Aorta (tissue), 5 donors: ENCODE measurements at places on chromosomes 3 and 15.

GRCh38 chr3:144463911-144464310 is 492.3 kb downstream of the DIPK2A start:
- no peak overlapping the region for H3K27ac ChIP-seq
- H3K36me3 ChIP-seq: no peaks in the 10 kb centered on the region
- no peak overlapping the region for H3K4me3 ChIP-seq
- no peak for DNase-seq
- no peaks in the 10 kb centered on the region for H3K27me3 ChIP-seq

- no peak overlapping the region for H3K27ac ChIP-seq
- H3K4me3 ChIP-seq: no peak overlapping the region
- no peak for DNase-seq
- no peaks in the 10 kb centered on the region for H3K36me3 ChIP-seq
- H3K4me1 ChIP-seq: no peaks in the 10 kb centered on the region
Measured at GRCh38 chr15:64548235-64548634, 87.9 kb downstream of the ZNF609 start.

- DNase-seq: no peak
- H3K4me3 ChIP-seq: no peak overlapping the region
- no peak overlapping the region for H3K27ac ChIP-seq
- no peaks in the 10 kb centered on the region for H3K27me3 ChIP-seq
Measured at GRCh38 chr3:185728630-185729336, 96.1 kb downstream of the IGF2BP2 start.

GRCh38 chr3:134276086-134276485 is 25.4 kb upstream of the RYK start:
- H3K4me3 ChIP-seq: no peak overlapping the region
- H3K27ac ChIP-seq: no peak overlapping the region
- H3K36me3 ChIP-seq: no peaks in the 10 kb centered on the region
- no peaks in the 10 kb centered on the region for H3K4me1 ChIP-seq
- H3K27me3 ChIP-seq: no peaks in the 10 kb centered on the region
- DNase-seq: no peak

DNA sequence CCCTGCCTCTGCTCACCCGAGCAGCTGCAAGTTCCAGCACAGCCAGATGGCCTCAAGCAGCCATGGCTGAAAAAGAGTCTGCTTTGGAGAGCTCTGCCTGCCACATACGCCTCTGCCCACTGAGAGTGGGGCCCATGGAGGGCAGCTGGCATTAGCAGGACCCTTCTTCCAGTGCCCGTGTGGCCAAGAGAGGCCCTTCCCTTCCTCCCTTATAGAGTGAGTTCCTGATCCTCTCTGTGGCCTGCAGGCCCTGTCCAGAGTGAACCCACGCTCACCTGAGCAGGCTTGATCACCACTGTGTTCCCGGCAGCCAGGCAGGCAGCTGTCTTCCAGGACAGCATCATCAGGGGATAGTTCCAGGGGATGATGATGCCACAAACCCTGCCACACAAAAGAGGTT is 41.4 kb upstream of the SLC41A3 start:
- no peak overlapping the region for H3K4me3 ChIP-seq
- peak; percentile 50 for DNase-seq
- no peaks in the 10 kb centered on the region for H3K27me3 ChIP-seq
- H3K4me1 ChIP-seq: no peaks in the 10 kb centered on the region
- H3K36me3 ChIP-seq: no peaks in the 10 kb centered on the region
- H3K27ac ChIP-seq: no peak overlapping the region

- H3K27ac ChIP-seq: peak overlapping the region; percentile 85
- no peaks in the 10 kb centered on the region for H3K27me3 ChIP-seq
- no peaks in the 10 kb centered on the region for H3K4me1 ChIP-seq
- no peak overlapping the region for H3K4me3 ChIP-seq
- peak; percentile 80 for DNase-seq
Measured at GRCh38 chr3:43770426-43771103, 79.8 kb downstream of the ABHD5 start.
